ENCODE measurements at places on chromosomes 3 and 15.

DNA sequence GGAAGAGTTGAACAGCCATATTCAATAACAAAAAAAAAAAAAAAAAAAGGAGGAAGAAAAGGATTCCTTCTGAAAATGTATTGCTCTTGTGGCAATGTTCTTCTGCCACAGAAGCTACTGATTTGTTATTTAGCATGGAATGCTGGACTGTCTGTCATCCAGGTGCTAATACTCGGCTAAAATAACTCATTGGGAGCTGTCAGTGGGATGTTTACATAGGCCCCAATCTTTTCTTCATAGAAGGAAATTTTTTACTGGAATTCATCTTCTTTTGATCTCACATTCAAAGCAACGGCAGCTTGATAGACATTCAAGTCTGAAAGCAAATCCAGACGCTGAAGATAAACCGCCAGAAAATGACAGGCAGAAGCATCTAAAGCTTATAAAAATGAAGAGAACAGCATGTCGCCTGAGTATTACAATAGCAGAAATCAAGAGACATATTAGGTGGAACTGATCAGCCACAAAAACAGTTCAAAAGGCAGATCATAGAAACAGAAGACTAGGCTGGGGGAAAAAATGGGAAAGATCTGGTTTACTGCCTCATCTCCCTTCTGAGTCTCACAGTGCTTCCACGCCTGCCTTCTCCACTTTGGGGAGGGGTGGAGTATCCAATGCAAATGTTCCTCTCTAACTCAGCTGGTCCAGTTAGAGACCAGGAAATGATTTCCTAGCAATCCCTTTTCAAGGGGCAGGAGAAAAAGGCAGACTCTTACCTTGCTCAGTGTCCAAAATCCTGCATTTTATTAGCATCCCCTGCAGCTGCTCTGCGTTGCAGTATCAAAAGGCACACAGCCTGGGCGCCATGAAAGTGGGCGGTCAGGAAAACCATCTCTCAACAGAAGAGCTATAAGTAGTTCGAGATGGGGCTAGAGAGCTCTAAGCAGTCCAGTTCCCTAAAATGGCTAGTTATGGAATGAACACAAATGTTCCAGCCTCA lies 451.9 kb downstream of the FOXP1 start:
- no peak for DNase-seq

- no peak for DNase-seq
These were observed 21.3 kb downstream of the KLHL6 start for GRCh38 chr3:183534249-183534648.

DNA sequence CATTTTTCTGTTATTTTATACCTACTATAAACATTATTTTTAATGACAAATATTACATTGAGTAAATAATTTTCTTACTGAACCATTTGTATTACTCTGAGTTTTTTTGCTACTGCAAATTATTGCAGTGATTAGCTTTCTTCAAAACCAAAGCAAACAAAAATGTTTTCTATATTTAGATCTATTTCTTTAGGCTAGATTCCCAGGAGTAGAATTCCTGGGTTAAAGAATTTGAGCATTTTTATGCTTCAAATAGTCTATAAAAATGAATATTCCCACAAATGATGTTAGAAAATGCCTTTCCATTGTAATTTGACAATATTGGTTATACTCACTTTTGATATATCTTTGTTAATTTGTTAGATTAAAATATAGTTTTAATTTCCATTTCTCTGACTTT lies 76.8 kb downstream of the LEKR1 start:
- peak; percentile 48 for DNase-seq

DNA sequence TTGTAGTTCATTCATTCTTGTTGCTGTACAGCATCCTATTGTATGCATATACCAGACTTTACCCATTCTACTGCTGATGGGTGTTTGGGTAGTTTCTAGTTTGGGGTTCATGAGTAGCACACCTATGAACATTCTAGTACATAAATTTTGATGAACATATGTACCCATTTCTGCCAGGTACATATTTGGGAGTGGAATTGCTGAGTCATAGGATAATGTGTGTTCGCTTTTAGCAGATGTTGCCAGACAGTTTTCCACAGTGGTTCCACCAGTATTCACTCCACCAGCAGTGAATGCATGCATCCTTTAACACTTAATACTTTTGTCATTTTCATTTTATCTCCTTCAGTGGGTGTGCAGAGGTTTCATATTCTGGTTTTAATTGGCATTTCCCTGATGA lies 3.4 kb upstream of the SCN5A start:
- DNase-seq: no peak

GRCh38 chr3:9732740-9733115 lies 1.2 kb downstream of the BRPF1 start:
- DNase-seq: no peak

- DNase-seq: no peak
These were observed 44.2 kb upstream of the GOLIM4 start for GRCh38 chr3:168139947-168140346.
